ENCODE measurements at places on chromosomes 3 and 15.

DNA sequence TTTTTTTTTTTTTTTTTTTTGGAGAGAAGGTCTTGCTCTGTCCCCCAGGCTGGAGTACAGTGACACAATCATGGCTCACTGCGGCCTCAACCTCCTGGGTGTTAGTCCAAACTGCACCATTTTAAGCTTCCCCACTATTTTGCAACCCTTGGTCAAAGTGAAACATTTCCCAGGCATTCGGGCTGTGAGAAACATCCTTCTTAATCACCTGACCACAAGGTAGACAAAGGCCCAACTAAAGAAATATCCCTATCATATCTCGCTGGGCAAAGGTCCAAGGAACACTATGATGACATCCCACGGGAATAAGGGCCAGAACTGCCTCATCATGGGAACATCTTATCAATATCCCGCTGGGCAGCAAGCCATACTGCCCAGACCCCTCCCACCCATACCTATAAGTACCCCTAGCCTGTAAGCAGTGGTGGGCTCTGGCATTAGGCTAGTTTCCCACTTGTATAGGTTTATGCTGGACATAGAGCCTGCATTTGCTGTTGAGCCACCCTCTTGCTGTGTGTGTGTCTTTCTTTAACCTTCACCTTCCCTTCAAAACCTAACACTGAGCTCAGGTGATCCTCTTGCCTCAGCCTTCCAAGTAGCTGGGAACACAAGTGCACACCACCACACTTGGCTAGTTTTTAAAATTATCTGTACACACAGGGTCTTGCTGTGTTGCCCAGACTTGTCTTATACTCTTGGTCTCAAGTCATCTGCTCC, 95.2 kb downstream of the SEMA5B start:
- DNase-seq: no peak

DNA sequence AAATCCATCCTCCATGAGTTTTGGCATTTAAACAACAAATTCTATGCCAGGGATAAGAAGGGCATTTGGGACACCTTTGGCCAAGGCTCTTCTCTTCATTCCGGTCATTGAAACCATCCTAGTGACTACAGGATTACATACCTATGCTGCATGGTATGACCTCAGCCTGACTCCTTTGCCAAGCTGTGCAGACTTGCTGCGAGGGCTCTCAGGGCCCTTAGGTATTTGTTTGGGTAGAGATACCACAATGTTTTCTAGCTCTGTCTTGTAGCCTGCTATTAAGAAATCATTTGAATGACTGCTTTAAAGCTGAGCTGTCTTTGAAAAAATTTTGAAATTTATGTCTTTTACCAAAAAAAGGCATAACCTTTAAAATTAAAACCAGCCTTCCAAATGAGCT, 749.8 kb upstream of the SGO1 start:
- no peak for DNase-seq

DNA sequence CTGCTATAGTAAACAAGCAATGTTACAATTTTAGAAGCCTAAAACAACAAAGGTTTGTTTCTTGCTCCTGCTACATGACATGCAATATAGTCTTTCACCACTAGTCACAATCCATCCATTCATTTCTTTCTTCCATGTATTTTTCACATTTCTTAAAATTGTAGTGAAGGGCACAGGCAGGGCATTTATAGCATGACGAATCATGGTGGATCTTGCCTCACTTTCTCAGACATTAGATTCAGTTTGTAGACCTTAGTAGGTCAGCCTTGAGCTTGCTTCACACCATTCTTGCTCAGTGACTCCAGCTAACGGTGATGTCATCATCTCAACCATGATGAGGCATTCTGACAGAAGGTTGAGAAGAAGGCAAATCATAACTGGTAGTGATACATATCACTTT, 546.8 kb downstream of the TBL1XR1 start:
- DNase-seq: no peak

GRCh38 chr3:69890691-69891090, 108.8 kb upstream of the SAMMSON start:
- DNase-seq: no peak

- no peak for DNase-seq
These were observed 11.9 kb upstream of the PLA2G4D start for GRCh38 chr15:42106288-42106687.

- DNase-seq: no peak
These were observed 127.6 kb downstream of the RORA start for GRCh38 chr15:61101543-61101942.

- no peak for DNase-seq
These were observed 34.4 kb downstream of the RARB start for GRCh38 chr3:25462495-25462894.

GRCh38 chr3:174495311-174495710, 363.8 kb upstream of the NAALADL2 start:
- DNase-seq: no peak

DNA sequence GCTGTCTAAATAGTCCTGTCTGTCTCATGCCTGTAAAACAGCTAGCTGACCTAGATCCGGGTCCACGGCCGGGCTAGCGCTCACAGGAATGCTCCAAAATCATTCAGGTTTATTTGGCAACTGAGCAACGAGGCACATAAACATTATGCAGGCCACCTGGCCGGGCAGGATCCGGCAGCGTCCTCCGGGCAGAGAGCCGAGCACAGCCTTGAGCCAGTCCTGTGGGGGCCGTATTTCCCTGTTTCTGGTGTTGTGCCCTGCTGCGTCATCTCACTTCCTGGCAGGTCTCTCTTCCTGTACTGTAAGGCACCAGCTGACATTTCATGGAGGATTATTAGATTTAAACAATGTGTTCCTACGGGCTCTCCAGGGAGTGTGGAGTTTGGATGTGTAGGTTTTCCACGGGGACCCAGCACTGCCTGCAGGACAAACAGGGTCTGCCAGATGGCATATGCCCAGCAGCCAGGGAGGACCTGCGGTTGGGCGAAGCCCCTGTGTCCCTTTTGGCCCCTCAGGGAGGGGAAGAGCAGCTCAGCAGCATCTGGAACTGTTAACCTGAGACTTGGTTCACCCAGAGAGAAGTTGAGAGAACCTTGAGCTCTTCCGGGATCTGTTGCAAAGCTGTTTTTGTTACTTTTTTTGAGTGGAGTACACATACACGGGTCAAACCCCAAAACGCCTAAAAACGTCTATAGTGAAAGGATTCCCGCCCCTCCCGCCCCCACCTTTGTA, 16.6 kb upstream of the LRRK1 start:
- no peak for DNase-seq

DNA sequence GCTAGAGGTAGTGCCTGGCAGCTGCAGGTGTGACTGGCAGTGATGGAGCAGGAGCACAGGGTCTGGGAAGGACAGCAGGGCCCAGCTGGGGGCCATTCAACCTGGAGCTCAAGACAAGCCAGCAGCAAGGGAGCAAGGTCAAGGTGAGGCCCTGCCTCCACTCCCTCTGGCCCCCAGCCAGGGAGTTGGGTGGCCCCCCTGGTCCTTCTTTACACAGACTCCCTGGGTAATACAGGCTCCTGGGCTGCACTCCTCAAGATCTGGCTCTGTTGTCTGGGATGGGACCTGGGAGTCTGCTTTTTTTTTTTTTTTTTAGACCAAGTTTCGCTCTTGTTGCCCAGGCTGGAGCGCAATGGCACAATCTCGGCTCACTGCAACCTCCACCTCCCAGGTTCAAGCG, 14.5 kb downstream of the GNAI2 start:
- DNase-seq: no peak

- no peak for DNase-seq
These were observed 52.5 kb downstream of the TP63 start for GRCh38 chr3:189683546-189684255.

DNA sequence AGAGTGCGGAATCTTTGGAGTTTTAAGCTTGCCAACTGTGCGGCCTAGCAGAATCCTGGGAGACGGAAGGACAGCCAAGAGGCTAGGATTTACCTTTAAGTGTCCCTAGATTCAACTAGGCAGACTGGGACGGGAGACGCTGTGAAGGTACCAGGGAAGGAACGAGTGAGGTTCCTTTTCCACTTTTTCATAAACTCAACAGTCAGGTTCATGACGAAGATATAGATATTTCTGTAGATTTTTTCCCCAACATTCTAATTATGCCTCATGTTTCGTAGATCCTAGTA, 564 bp upstream of the GABPB1 start:
- DNase-seq: no peak

DNA sequence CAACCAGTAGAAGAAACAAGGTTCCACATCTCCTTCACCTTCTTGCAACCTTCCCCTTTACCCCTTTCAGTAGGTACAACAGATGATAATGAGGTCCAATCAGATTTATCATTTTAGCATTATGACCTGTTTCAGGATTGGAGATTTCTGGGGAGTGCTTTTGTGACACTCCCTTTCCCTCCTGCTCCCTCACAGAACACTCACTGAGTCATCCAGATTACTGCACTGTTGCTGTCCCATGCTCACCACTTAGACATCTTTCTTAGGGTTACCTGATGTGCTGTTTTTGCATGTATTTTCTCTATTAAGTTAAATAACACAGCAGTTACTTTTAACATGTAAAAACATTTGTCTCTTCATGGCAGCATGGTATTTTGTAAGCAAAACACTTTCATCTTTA, 118.5 kb downstream of the MFSD1 start:
- DNase-seq: no peak

GRCh38 chr3:156098437-156099035, 21.8 kb upstream of the KCNAB1 start:
- DNase-seq: no peak

DNA sequence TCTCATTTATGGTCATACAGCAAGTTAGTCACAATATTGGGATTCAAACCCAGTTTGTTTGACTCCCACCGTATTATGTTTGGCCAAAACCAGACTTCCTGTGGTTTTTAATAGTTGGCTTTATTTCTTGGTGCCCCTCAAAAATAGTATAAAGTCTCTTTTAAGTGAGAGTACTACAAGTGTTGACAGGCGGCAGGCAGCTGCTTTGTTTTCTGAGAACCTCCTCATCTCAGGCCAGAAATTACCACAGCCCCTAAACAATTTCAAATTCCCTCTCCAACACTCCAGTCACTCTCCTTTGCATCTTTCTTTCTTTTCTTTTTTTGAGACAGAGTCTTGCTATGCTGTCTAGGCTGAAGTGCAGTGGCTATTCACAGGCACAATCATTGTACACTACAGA, 121.5 kb downstream of the POLR2M start:
- DNase-seq: no peak

GRCh38 chr3:18667552-18667951, 242.4 kb upstream of the SATB1 start:
- no peak for DNase-seq

DNA sequence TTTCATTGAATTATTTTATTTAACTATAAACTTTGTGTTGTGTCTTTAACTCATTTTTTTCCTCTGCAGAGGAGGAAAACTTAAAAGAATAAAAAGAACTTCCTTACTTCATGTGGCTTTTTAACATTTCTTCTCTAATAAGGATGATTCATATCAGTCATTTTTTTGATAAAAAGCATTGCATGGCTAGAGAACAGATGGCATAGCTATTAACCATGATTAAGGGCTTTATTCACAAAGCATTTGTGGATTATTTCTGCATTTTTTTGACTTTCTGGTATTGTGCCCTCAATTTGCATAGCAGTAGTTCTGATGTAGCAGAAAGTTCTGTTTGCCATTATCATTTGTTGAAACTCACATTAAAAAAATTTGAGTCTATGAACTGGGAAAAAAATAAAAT, 540.8 kb downstream of the SI start:
- DNase-seq: no peak

- no peak for DNase-seq
These were observed 103.7 kb upstream of the TLE3 start for GRCh38 chr15:70201425-70201775.

DNA sequence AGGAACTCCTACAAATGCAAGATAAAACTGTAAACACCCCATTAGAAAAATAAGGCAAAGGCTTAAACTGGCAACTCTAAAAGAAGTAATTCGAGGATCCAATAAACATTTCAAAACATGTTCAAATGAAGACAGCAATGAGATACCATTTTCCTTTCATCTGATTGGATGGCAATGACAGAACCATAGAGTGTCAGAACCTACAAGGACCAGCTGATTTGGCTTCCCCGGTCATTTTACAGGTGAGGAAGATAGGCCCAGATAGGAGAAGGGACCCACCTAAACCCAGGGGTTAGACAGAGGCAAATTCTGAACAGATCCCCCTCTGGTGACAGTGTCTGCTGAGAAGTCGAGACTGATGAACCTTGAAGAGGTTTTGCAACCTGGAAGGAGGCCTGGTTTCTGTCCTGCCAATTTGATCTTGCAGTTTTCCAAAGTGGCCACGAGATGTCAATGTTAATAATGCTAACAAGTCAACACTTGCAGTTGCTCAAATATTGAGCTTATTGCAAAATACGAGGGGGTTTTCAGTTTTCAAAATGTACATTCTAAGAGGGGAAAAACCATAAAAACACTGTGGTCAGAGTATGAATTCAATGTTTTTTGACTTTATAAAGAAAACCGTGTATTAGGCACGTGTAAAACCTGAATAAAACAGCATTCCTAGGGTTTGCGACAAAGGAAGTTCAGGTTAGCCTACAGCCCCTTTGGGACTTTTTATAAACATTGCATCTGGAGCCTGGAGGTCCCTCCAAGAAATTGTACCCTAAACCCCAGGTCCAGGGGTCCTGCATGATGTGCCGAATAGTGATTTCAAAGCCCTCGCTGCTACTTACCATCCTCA, 21.5 kb downstream of the CFAP161 start:
- DNase-seq: no peak

DNA sequence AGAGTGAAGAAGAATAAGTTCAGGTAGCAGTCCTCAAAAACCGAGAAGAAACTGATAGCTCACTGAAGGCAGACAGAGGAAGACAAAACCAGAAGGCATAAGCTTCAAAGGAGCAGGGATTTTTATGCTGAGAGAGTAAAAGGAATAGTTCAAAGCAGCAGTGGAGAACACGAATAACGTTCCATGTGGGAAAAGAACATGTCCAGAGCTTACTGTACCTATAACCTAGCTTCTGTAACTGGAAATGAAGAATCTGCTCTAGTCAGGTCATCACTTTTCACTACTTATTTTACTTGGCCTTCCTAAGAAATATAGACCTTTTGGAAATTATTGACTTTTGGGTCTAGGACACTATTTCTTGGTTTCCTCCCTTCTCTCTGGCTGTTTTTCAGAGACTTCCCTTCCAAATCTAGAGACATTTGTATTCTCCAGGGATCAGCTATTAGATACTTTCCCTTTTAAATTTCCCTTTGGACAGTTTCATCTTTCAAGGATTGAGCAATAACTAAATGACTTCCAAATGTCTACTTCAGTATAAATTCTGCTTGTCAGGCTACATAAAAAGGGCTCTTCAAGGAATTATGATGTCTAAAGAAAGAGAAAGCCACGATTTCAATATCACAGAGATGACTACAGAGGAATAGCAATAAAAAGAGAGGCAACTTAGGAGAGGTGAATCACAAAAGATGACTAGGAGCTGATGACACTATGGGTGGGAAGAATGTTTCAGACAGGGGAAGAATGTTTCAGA, 46.7 kb downstream of the UBE3A start:
- DNase-seq: no peak

- DNase-seq: no peak
These were observed 6.6 kb upstream of the ITIH3 start for GRCh38 chr3:52787672-52788625.
